Activated CD8-positive, alpha-beta memory T cell treated with anti-CD3 and anti-CD28 coated beads for 48 hours (primary cell): ENCODE measurements at places on chromosomes 2 and 18.

GRCh38 chr2:9212010-9212635 is 5.5 kb downstream of the ASAP2 start:
- no peak for DNase-seq

DNA sequence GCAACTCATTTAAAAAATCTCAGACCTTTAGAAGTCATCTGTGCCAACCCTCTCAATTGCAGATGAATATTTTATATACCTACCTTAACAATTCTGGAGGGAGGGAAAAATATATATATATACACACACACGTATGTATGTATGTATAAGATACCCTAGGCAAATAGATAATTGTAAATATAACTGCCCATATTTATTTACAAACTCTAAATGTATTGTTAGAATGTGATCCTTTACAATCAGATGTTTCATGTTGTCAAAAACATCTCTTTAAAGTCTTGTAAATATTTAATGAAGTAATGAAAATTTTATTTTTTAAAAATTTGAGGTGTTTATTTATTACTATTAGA is 11.6 kb downstream of the ANKRD12 start:
- DNase-seq, result no peak

DNA sequence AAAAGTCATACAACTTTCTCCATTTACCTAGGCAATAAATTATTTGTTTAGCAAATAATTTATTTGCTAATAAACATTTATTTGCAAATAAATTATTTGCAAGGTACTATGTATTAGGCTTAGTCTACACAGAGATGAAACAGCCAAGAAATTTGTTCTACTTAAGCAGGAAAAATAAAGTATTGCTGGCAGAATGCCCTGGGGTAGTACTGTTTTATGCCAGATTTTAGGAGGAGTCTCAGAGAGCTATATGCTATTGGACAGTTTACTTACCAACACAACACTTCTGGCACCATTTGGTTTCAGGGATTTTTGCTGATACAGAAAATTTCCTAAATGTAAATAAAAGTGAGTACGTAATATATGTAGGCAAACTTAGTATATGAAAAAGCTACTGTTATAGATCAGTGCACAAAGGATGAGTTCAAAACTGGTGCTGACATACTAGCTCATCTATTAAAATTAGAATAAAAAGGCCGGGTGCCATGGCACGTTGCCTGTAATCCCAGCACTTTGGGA is 23.2 kb upstream of the CDKL4 start:
- DNase-seq, result no peak

- no peak for DNase-seq
These were observed 3.9 kb downstream of the KRTCAP3 start for GRCh38 chr2:27446057-27446456.

GRCh38 chr18:12476955-12477354 is 69.2 kb downstream of the PRELID3A start:
- DNase-seq, result no peak

DNA sequence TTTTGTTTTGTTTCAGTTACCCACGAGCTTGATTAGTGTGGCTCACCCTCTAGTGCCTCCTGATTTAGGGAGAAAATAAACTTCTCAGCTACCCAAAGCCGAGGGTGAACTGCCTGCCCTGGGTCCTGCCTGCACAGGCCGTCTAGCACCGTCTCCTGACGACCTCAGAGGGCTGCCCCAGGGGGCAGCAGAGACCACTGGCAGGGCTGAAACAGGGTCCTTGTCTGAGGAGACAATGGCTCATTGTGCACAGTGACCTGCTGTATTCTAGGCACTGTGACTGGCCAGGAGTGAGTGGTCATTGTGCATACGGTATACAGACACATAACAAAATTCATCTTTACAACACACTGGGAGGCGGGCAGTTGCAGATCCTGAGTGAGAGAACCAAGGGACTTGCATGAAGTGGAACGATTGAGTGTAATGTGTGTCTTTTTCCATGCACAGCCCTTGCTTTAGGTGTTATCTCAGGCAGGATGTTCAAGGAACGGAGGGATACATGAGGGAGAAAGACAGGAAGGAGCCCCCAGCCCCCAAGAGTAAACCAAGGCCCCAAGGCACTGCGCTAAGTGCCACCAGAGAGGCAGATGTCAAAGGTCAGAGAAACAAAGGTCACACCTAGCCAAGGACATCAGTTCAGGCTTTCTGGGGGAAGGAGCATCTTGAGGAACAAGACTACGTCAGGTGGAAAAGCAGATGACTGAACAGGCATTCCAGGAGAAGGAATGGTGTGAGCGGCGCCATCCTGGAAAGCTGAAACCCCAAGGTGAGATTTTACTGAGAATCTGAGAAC is 421.3 kb downstream of the LPIN1 start:
- no peak for DNase-seq

GRCh38 chr2:8993902-8994278 is 9.6 kb downstream of the MBOAT2 start:
- no peak for DNase-seq

- no peak for DNase-seq
These were observed 373.3 kb downstream of the IRS1 start for GRCh38 chr2:226426292-226426736.

GRCh38 chr2:155310589-155310988 is 612.1 kb downstream of the KCNJ3 start:
- no peak for DNase-seq

DNA sequence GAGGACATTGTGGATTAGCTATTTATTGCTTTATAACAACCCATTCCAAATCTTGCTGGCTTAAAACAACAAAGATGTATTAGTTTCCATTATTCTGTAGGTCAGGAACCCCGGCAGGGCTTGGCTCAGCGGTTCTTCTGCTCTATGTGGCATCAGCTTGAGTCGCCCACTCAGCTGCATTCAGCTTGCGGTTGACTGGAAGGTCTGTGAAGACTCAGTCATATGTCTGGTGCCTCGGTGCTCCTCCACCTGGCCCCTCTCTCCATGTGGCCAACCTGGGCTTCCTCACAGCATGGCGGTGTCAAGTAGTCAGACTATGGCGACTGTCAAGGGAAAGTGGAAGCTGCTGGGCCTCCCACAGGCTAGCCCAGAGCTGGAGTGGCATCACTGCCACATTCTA is 48.6 kb downstream of the EMILIN2 start:
- DNase-seq, result no peak

- DNase-seq, result no peak
These were observed 5.7 kb upstream of the GAL3ST2 start for GRCh38 chr2:241770936-241771285.
